Bronchial epithelial cell (primary cell): ENCODE measurements at places on chromosomes 5 and 9. TPM values are rescaled to one million over a fixed set of nuclear protein-coding genes. Genes with fewer than 3 reads are reported as not detected.
A peak's percentile ranks its signal among the peaks of the same experiment; 100 is the strongest.

GRCh38 chr9:135552021-135552697, 6.2 kb downstream of the OBP2A start:
- DNase-seq: no peak

GRCh38 chr5:141790630-141791029, 87.6 kb downstream of the PCDH1 start:
- DNase-seq: no peak

The NOL6 gene
- total RNA-seq: 21.0 and 35.3 TPM in 2 replicates

GRCh38 chr5:132010989-132011621, 353 bp downstream of the ACSL6 start:
- DNase-seq: no peak

- DNase-seq: no peak
Measured at GRCh38 chr5:34503379-34504253, 152.5 kb upstream of the RAI14 start.

The ZDHHC12 gene
- total RNA-seq: 27.4 and 46.0 TPM in 2 replicates

- DNase-seq: peak; percentile 10
Measured at GRCh38 chr5:133487093-133487492, 125.2 kb downstream of the FSTL4 start.

The ZNF483 gene
- total RNA-seq: 0.26 and 0.51 TPM in 2 replicates

- DNase-seq: no peak
Measured at GRCh38 chr5:59001154-59001553, 418.3 kb downstream of the RAB3C start.

- no peak for DNase-seq
Measured at GRCh38 chr5:165242646-165243045, 1737.2 kb downstream of the MAT2B start.

GRCh38 chr9:117375956-117376355, 38.9 kb downstream of the ASTN2 start:
- no peak for DNase-seq
